Thoracic aorta endothelial cell (primary cell): ENCODE measurements at places on chromosomes 16 and 17. TPM values are rescaled to one million over a fixed set of nuclear protein-coding genes. Genes with fewer than 3 reads are reported as not detected.

Gene TLCD3B
- 0.07 and 0.13 TPM in 2 replicates for total RNA-seq

Gene KRT24
- not detected in 2 replicates for total RNA-seq

Gene CCL14
- 30.2 and 51.3 TPM in 2 replicates for total RNA-seq

Gene NGFR
- 0.07 TPM in 1 of 2 replicates, not detected in the other for total RNA-seq

Gene TMEM235
- 0.14 TPM in 1 of 2 replicates, not detected in the other for total RNA-seq

Gene NR1D1
- 2.1 and 2.6 TPM in 2 replicates for total RNA-seq

Gene PRSS33
- total RNA-seq = not detected in 2 replicates

Gene OTOP3
- not detected in 2 replicates for total RNA-seq

Gene CREBBP
- total RNA-seq = 33.6 and 34.5 TPM in 2 replicates

Gene TNFRSF17
- not detected in 2 replicates for total RNA-seq

Gene PAQR4
- 10.9 and 18.4 TPM in 2 replicates for total RNA-seq

Gene NPIPB8
- total RNA-seq = 0.27 TPM in 1 of 2 replicates, not detected in the other

Gene HOXB1
- total RNA-seq = not detected in 2 replicates

Gene SLC38A8
- not detected in 2 replicates for total RNA-seq

Gene ARL2BP
- 127 and 145 TPM in 2 replicates for total RNA-seq

Gene HID1
- 14.9 and 28.4 TPM in 2 replicates for total RNA-seq

Gene TAF1C
- 29.1 and 39.0 TPM in 2 replicates for total RNA-seq

Gene BRCA1
- total RNA-seq = 34.8 and 51.6 TPM in 2 replicates

Gene FGF11
- total RNA-seq = 0.22 and 0.27 TPM in 2 replicates

Gene IL4R
- 34.2 and 40.8 TPM in 2 replicates for total RNA-seq

Gene SPECC1
- 5.2 TPM in 2 replicates for total RNA-seq

Gene KCNH4
- under 0.01 TPM in 1 of 2 replicates, not detected in the other for total RNA-seq

Gene IGF2BP1
- total RNA-seq = 1.5 and 5.1 TPM in 2 replicates

Gene CHD9NB
- 1.4 and 1.5 TPM in 2 replicates for total RNA-seq

Gene SNRNP25
- 26.7 and 29.0 TPM in 2 replicates for total RNA-seq

Gene NUBP1
- total RNA-seq = 17.5 and 18.0 TPM in 2 replicates

Gene ACSM2B
- 0.07 TPM in 1 of 2 replicates, not detected in the other for total RNA-seq

Gene DNASE1L2
- total RNA-seq = 0.36 and 0.80 TPM in 2 replicates

Gene PRR29
- total RNA-seq = 0.14 and 0.66 TPM in 2 replicates

Gene TBC1D3
- total RNA-seq = not detected in 2 replicates

Gene FBXL19
- 20.6 and 33.5 TPM in 2 replicates for total RNA-seq

Gene PRSS36
- 0.13 and 0.14 TPM in 2 replicates for total RNA-seq

Gene WNT3
- 0.93 and 2.6 TPM in 2 replicates for total RNA-seq

Gene ZFPM1
- total RNA-seq = 3.5 and 4.7 TPM in 2 replicates

Gene NPIPA7
- 1.1 and 1.7 TPM in 2 replicates for total RNA-seq

Gene PARD6A
- 2.7 and 3.3 TPM in 2 replicates for total RNA-seq

Gene DRG2
- 36.6 and 47.3 TPM in 2 replicates for total RNA-seq

Gene NRN1L
- total RNA-seq = 0.66 TPM in 1 of 2 replicates, not detected in the other

Gene ABCA10
- 0.80 and 1.0 TPM in 2 replicates for total RNA-seq

Gene SDR42E1
- 0.65 and 0.66 TPM in 2 replicates for total RNA-seq

Gene NPIPA8
- 0.22 TPM in 1 of 2 replicates, not detected in the other for total RNA-seq

Gene MPV17L
- 0.13 and 3.4 TPM in 2 replicates for total RNA-seq

Gene IRX5
- total RNA-seq = 0.22 and 0.93 TPM in 2 replicates

Gene NHLRC4
- total RNA-seq = 0.86 and 1.1 TPM in 2 replicates

Gene PRSS53
- 1.1 and 1.5 TPM in 2 replicates for total RNA-seq

Gene SMIM36
- total RNA-seq = not detected in 2 replicates

Gene TBC1D3I
- 0.14 and 1.1 TPM in 2 replicates for total RNA-seq

Gene ABCC12
- not detected in 2 replicates for total RNA-seq

Gene HEATR9
- not detected in 2 replicates for total RNA-seq

Gene FBXW10B
- total RNA-seq = 0.22 and 0.27 TPM in 2 replicates

Gene SSTR5
- not detected in 2 replicates for total RNA-seq
